ENCODE measurements at places on chromosomes 1 and 21.

DNA sequence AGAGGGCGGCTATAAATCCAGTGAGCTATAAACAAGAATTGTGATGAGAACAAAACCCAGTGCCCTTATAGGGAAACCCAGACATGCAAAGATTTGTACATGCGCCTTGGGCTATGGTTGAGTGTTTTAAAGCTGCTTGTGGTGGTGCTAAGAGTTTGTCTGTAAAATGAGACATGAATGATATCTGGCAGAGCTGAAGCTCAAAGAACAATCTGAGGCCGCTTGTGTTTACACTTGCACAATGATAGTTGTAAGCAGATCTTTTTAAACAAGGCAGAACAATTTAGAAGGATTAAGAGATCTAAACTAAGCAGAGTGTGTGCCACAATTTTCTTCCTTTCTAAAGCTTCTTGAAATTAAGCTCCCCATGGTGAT, 80.4 kb upstream of the ADAMTS5 start:
- DNase-seq = no peak

GRCh38 chr1:3153902-3154795, 85.1 kb downstream of the PRDM16 start:
- DNase-seq = no peak

DNA sequence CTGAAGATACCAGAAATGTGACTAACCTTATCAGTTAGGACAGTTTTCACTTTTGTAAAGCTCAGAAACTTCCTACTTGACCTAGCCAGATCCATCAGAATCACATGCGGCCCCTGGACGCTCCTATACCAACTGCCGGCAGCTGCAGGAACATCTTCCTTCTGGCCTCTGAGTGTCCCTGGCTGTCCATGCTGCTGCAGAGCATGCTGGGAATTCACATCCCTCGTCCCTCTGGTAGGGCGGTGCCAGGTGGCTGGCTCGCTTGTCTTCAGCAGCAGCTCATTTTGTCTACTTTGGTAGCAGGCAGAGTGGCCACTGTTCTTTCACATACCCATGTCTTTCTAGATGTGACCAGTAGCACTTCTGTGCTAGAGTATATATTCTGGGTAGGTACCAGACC, 34.4 kb downstream of the HHAT start:
- DNase-seq = no peak

DNA sequence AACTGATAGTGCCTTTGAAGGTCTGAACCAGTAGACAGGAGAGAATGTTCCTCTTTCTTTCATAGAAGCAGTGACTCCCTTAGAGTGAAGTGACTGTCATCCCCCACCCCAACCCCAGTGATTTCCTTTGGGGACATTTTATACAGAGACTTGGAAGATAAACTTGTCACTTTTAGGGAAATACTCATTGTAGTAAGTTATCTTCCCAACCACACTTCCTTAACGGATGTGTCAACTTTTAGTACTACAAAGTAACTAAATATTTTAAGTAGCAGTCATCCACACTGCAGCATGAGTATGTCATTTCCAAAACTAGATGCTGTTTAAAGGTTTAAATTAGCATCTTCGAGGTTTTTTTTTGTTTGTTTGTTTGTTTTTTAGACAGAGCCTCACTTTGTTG, 13.7 kb downstream of the LRRC8B start:
- no peak for DNase-seq

- DNase-seq = no peak
Measured at GRCh38 chr1:225886159-225887029, 2.6 kb downstream of the LEFTY1 start.

DNA sequence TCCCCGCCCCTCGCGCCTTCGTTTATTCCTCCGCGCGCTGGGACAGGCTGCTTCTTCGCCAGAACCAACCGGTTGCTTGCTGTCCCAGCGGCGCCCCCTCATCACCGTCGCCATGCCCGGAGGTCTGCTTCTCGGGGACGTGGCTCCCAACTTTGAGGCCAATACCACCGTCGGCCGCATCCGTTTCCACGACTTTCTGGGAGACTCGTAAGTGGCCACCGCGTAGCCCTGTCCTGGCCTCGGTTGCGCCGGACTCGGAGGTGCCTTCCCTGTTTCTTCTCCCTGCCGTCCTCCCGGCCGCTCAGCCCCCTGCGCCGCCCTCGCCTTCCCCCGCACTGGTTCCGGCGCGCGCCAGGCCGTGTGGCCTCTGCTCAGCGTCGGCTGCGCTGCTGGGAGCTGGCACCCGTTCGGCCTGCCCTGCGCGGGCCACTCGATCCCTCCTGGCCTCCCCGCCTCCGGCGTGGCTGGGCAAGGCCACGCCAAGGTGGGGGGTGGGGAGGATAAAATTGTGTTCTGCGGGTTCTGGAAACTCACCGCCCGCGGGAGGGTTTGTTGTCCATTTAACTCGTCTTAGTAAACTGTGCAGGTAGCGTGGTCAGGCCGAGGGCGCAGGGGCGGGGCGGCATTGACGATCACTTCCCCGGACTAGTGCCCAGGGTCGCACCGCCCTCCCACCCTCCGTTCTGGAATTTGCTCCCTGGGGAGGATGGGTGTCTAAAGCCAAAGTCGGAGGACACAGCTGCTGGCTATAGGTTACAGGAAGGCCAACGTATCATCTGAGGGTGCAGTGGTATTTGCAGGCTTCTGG, at the start of gene PRDX6:
Gene PRDX6 (plus strand): TSS at position 50 of the 808 bp plus-strand sequence. CDS start 63 bp downstream, at position 113.
- peak; percentile 17 for DNase-seq

GRCh38 chr1:59173721-59174120, 123.2 kb upstream of the FGGY start:
- no peak for DNase-seq

- DNase-seq = no peak
Measured at GRCh38 chr1:211650904-211651303, 24.5 kb downstream of the NEK2 start.

DNA sequence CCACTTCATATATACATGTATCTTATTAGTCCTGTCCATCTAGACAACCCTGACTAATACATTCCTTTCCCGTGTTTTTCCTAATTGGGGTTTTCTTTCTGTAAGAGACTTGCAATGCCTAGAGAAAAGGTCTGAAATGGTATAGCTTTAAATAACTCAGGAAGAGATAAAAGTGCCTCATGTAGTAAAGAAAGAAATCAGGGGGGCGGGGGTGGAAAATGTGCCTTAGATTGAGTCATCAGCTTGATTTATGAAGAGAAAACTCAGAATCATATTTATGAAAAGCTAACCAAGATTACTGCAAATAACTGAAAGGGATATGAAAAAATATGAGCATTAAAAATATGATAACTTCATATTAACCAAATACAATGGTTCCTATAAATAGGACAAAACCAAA, 345.8 kb upstream of the CHRM3 start:
- DNase-seq = no peak

DNA sequence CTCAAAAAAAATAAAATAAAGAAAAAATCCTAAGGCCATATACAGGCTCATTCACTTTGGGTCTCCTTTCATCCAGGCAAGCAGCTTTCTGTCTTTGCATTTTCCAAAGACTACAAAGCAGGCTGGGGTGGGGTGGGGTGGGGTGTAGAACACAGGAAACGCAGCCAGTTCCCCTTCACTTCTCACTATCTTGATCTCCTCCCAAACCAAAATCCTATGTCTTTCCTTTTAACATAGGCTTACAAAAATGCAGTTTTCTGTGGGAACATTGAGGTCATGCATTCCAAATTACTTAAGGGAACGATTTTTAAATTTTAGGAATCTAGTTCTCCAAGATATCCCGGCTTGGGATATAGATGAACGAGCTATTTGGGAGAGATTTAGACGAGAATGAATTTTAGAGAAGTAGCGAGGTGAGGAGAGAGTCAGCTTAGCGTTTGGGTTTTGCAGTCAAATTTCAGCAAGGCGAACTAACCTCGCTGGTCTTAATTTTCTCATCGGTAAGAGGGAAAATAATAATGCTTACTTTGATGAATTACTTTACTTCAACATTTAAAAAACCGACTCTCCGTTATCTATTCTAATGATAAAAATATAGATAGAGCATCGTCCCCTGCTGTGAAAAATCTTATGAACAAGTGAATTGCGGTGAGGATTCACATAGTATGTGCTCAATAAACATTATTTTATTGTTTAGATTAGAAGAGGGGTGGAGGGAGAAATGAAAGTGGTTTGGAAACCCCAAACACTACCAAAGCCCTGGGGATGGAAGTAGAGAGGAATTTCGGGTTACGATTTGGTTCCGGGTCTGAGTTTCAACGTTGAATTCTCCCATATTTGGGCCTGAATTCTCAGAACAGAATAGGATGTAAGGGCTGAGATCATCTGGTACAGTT, 735 bp upstream of the STX12 start:
- DNase-seq = peak; percentile 11

- DNase-seq = no peak
Measured at GRCh38 chr21:35743571-35743970, 316.8 kb downstream of the SETD4 start.

DNA sequence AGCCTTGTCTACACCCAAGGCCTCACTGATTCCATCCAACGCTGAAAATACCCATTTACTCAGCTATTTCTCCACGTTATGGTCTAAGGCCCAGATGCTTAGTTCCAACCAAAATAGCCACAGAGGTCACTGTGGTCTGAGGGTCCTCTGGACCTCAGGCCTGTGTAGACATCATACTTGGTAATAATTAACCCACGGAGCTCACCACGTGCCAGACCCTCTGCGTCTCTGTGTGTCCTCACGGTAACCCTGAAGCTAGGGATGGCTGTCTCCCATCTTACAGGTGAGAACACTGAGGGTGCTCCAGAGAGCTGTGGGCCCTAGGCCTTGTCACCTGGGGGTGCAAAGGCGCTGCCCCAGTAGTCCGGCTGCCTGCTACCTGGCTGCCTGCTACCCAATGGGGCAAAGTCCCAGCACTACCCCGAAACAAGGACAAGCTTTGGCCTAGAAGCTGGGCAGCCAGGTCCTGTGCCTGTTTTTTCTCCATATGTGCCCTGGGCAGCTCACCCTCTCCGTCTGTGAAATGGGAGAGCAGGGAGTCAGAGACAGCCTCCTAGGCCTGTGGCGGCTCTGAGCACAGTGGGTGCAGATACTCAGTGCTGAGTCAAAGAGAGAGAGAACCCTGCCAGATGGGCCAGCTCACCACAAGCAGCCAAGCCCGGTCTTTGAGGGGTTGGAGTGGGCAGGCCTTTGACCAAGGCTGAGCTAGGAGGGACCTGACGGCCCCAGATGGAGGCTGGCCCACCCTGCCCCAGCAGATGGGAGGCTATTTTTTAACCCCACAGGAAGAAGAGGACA, 17.0 kb upstream of the RUNX3 start:
- DNase-seq = peak; percentile 86

DNA sequence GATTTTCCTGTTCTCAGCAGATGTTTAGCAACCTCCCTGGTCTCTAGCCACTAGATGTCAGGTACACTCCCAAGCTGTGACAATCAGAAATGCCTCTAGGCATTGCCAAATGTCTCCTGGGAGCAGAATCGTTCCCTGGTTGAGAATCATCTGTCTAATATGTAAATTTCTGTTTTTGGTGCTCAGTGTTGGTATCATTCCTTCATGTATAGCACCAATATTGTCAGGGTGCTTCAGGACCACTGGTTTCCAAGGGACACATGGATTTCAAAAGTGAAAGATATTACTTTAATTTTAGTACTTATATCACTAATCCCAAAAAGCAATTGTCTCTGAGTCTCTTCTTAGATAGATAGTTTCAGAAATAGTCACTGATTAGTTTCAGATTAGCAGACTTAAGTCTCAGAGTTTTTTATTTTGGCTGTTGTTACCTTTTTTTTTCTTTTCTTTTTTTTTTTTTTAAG, 160.1 kb downstream of the PTPRC start:
- peak; percentile 18 for DNase-seq

GRCh38 chr1:160423966-160424365, 23.6 kb downstream of the VANGL2 start:
- no peak for DNase-seq

- DNase-seq = no peak
Measured at GRCh38 chr1:174800216-174800851, 199.4 kb upstream of the CACYBP start.

All from GM20000 (cell line).